Stimulated activated CD4-positive, alpha-beta T cell treated with anti-CD3 and anti-CD28 coated beads, Interleukin-4, amount 100 ng/mL, for 24 hours (primary cell): ENCODE measurements at places on chromosomes 5 and 9.

GRCh38 chr5:135559354-135559753 is 19.4 kb downstream of the CXCL14 start:
- no peak for DNase-seq

GRCh38 chr5:175597718-175598117 is 60.2 kb upstream of the HRH2 start:
- no peak for DNase-seq

DNA sequence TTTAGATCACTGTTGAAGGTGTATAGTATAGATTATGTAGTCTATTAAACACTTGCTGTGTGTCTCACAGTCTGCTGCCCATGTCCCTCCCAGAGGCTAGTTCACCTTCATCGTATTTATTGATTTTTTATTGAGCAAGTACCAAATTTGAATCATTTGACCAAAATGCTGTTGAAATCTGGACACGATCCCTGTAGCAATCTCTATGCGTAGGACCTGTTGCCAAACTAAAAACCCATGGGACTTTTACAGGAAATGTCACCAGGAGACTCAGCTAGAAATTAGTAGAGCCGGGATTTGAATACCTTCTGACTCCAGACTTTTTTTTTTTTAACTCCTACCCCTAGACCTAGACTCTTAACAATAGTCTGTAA is 17.5 kb downstream of the SLC31A1 start:
- DNase-seq, result no peak

DNA sequence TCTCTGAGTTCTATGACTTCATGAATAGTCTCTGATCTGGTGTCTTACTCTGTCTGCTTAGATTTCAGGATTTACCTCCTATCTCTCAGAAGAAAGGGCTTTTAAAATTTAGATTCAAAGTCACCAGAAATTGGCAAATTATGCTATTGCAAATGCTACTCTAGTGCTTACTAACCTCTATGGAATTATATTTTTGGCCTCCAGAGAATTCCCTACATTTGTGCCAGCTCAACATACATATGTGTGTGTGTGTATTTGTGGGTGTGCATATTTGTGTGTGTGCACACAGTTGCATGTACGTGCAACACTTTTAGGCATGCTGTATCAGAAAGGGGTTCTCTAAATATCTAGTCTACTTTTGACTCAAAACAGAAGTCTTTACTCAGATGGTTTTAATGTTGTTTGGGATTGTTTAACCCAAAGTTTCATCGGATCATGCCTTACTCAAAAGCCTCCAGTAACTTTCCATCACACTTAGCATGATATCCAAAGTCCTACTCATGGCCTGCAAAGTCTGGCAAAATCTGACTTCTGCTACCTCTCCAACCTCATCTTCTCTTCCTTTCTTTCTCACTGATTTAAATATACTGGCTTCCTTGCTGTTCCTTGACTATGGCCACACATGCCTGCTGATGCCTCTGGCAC is 147.6 kb upstream of the NR3C1 start:
- DNase-seq, result no peak

DNA sequence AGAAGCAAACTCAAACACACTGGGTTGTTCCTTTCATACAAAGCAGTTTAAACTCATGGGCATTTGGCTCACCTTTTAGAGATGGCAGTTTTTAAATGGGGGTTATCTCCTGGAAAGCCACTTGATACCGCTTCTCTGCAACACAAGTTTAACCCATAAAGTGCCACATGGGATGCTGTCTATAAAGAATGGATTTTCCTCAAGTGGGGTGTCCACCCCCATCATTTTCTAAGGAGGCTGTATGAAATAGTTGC is 528 bp upstream of the TRPM3 start:
- no peak for DNase-seq

DNA sequence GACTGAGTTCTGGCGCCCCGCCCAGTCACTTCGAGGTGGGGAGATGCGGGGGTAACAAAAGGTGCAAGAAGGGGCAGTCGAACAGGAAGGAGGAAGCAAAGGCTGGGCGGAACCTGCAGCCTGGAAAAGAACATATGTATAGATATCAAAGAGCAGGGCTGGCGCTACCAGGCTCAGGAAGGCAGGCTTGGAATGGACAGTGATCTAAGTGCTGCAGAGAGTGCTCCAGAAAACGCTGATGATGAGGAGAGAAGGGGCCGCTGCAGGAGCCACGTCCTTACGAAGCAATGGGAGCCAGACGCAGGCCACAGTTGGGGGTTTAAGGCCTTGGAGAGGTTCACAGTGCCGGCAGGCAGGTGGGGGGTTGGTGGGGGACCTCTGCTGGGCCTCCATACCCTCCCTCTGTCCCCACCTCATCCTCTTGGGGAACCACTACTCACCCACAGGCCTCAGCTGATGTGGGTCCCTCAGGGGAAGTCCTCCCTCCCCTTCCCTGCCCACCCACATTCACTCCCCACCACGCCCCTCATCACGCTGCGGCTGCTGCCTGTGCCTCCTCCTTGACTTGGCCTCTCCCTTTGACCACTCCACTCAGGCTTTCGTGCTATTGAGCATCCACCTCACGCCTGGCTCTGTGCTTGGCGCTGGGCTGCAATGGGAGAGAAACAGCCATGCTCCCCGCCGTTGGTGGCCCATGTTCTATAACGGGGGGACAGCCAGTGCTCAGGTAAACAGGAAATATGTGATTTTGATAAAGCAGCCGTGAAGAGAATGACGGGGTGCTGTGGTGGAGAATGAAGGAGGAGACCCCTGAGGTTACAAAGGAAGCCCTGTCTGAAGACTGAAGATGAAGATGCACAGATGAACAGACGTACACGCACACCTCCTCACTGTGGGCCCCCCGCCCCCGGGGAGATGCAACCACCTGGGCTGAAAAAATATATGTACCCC is 40.5 kb upstream of the RPL26L1 start:
- no peak for DNase-seq

GRCh38 chr9:116223926-116224325 is 70.3 kb downstream of the PAPPA start:
- no peak for DNase-seq

DNA sequence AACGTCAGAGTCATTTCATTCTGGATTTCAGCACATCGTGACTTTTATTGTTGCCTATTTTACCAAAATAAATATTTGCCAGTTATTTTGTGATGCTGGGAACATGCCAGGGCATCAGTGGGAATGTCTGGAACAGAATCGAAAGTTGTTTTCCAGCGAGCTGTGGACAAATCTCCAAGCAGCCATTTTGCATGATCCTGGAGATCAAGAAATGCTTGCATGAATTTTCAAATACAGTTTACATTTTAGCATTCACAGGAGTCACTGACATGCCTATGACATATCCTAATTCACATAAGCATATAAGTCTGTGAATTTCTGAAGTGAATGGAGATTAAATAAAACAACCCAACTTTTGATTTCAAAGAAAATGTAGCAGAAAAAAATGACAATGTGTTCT is 119.4 kb downstream of the VCAN start:
- no peak for DNase-seq

GRCh38 chr9:70069704-70070103 is 26.1 kb downstream of the MAMDC2 start:
- no peak for DNase-seq

DNA sequence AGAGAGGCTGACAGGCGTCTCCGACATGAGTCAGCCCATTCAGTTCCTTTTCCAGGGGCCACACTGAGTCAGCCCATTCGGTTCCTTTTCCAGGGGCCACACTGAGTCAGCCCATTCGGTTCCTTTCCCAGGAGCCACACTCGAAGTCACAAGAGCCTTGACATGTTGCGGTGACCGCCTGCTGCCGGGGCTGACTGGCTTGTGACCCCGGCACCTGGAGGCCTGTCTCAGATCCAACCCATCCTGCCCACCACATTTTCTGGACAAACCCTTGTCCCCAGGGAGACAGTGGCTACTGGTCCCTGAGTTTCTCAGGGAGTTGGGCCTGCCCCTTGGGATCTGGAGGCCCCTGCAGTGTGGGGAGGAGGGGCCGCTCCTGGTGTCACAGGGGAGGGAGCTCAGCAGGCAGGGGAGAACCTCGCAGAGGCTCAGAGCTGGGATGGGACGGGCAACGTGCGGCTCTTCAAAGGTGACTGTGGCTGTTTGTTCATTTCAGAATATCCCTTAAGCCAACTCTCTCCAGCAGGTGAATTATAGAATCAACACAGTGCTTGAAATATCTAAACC is 40.5 kb upstream of the LPCAT1 start:
- no peak for DNase-seq

GRCh38 chr5:153938191-153938842 is 100.4 kb downstream of the FAM114A2 start:
- DNase-seq, result no peak

DNA sequence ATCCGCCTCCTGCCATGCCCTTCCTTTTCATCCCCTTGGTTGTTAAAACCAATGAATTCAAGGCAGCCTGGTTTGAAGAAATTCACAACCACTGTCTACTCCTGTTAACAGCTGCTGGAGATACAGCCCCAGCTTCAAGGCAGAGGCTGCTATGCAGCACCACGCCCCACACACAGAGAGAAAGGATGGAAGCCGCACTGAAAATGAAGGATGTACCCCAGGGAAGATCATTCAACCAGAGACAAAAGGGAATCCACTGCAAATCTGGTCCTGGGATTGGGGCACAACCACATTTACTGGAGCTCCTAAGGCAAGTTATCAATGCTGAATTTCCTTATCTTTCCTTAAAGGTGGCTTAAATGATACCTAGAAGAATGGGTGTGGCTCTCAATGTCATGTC is 58.7 kb downstream of the DPYSL3 start:
- no peak for DNase-seq

DNA sequence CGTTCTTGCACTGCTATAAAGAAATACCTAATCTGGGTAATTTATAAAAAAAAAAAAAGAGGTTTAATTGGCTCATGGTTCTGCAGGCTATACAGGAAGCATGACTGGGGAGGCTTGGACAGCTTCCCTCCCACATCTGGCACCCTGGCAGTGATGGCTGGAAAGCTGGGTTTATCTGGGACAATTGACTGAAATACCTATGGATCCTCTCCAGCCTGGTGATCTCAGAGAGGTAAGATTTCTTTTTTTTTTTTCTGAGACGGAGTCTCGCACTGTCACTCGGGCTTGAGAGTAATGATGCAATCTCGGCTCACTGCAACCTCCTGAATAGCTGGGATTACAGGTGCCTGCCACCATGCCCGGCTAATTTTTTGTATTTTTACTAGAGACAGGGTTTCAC is 22.7 kb upstream of the UGCG start:
- no peak for DNase-seq

DNA sequence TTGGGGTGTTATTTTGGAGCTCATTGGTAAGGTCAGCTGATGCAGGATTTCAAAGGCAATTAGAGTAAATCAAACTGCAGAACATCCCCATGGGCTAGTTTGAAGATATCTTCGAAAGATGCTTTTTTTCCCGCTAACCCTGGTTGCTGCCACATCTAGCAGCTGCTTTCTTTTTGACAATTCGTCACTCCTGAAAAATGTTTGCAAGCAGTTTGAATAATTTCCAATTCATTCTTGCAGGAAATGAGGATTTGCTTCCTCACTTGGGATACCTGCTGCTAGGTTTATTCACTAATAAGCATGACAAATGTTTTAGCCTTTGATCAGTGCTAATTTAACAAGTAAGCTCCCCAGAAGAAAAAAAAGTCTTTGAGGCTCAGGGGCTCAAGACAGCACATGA is 649.6 kb upstream of the RORB start:
- no peak for DNase-seq

DNA sequence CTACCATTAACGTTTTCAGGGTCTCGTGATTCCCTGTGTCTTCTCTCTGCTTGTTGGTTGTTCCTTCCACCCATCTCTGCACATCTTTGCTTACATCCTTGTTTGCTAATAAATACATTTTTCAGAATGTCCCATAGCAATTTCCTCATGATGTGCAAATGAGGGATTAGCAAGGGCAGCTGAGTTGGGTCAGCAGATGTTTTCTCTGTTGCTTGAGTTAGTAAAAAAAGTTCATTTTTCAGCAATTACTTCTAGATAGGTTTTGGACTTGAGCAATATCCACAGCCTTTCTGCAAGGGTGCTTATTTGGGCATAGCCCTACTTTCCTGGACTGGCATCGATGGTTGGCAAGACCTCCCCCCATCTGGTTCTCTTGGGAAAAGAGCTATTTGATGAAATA is 4.8 kb upstream of the TNFSF15 start:
- DNase-seq, result no peak

- DNase-seq, result no peak
These were observed 114.5 kb downstream of the MTRR start for GRCh38 chr5:7983433-7983832.

DNA sequence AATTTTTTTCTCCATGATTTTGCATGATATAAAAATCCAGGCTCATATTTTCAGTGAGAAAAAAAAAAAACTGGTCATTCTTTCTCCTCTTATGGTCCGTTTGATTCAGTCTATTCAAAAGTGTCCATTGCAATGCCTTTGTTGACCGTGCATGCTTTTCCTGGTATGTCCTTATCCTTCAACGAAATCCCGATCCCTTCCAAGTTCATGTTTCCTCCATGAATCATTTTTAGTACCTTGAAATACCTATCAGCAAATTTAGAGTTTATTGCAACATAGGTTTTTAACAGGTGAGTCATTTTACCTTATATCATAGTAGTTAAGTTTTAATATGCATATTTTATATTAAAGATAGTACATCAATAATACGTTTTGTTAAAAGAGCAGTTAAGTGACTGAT is 773.8 kb upstream of the CHD1 start:
- DNase-seq, result no peak

- no peak for DNase-seq
These were observed 35.6 kb downstream of the MRPL36 start for GRCh38 chr5:1763960-1764605.

DNA sequence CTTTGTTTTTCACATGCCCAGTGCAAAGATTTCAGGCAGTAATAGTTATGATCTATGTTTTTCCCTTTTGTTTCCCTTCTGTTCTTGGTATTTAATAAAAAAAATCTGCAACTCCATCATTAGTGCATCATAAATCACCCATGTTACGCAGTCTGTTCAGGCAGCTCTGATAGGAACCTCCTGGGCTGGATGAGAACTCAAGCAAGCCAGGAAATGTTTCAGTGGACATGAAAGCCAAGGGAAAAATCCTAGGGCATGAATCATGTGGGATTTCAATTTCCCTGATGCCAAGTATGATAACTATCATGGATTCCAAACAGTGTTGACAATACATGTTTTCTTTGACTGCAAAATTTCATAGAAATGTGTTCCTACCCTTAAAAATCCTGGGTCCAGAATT is 119.7 kb upstream of the TARS1 start:
- DNase-seq, result no peak

- DNase-seq, result peak; percentile 22
These were observed 13.8 kb upstream of the PLEKHG4B start for GRCh38 chr5:77957-78804.

DNA sequence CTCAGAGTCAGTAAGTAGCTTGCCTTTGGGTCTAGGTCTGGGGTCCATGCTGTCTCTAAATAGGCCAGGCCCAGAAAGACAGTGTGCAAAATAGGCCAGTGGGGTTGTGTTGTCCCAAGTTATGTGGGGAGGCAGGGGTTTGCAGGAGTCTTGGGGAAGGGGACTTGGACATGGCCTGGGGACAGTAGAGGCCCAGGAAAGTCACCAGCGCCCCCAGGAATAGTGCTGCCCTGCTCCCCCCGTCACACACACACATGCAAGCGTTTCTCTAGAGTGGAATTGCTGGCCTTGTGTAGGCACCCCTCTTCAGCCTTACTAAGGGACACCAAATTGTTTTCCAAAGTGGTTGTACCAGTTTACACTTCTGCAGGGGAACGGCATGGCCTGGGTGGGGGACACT is 227.5 kb downstream of the PBX3 start:
- DNase-seq, result no peak

GRCh38 chr5:36599986-36600779 is 6.2 kb upstream of the SLC1A3 start:
- no peak for DNase-seq
